Activated CD4-positive, alpha-beta T cell treated with anti-CD3 and anti-CD28 coated beads, Interleukin-2, amount 10 ng/mL, durations not matched to agents 24 days and 14 days (primary cell): ENCODE measurements at places on chromosomes 12 and 14. TPM values are rescaled to one million over a fixed set of nuclear protein-coding genes. Genes with fewer than 3 reads are reported as not detected.
A peak's percentile ranks its signal among the peaks of the same experiment; 100 is the strongest.

HOXC10 gene
- not detected in 2 replicates for total RNA-seq

KRT79 gene
- total RNA-seq = 0.33 TPM in 1 of 2 replicates, not detected in the other

PLXNC1 gene
- total RNA-seq = 15.0 and 16.0 TPM in 2 replicates

KANSL2 gene
- total RNA-seq = 61.3 and 66.5 TPM in 2 replicates

IPO4 gene
- 107 and 112 TPM in 2 replicates for total RNA-seq

GRCh38 chr12:9793779-9794395 is 33.2 kb upstream of the CD69 start:
- peaks cover 67% of the 10 kb centered on the region for H3K4me1 ChIP-seq
- H3K4me3 ChIP-seq = peak overlapping the region; percentile 81
- H3K27me3 ChIP-seq = no peaks in the 10 kb centered on the region
- H3K36me3 ChIP-seq = peaks cover 7% of the 10 kb centered on the region
- DNase-seq = no peak

DNA sequence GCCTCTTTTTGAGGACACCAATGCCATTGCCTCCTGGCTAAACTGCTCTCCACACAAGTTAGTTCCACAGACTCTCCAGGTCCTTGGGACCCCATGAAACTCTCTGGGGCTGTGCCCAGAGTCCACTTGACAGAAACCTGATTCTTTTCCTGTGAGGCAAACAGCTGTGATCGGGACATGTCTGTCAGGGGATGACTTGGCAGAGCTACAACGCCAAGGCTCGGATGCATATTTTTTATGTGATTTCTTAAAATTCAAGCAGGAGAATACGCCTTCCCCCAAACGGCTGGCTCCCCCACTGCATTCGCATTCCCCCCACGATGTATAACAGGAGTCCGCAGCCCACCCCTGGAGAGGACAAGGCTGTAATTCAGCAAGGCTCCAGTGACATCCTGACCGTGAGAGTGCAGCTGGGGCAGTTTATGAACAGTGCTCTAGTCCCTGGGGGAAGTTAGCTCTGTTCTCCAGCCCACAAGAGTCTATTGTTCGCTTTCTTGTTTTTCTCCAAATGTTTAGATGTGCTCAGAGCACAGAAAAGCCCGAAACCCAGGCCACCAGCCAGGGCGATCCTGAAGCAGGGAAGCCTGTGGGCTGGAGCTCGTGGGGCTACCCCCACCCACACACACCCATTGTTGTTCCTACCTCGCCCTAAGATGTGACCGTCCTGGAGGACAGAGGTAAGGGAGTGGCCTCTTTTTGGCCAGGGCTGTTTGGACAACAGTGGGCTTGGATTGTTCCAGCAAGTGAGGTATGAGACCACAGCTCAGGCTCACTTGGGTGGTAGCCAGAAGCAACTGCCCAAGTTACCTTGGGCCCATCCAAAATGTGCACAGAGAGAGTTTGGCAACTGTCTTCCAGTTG is 159.5 kb downstream of the ZFP36L1 start:
- H3K4me1 ChIP-seq = peaks cover 7% of the 10 kb centered on the region
- H3K36me3 ChIP-seq = no peaks in the 10 kb centered on the region
- no peak overlapping the region for H3K27ac ChIP-seq
- no peak for DNase-seq

DNA sequence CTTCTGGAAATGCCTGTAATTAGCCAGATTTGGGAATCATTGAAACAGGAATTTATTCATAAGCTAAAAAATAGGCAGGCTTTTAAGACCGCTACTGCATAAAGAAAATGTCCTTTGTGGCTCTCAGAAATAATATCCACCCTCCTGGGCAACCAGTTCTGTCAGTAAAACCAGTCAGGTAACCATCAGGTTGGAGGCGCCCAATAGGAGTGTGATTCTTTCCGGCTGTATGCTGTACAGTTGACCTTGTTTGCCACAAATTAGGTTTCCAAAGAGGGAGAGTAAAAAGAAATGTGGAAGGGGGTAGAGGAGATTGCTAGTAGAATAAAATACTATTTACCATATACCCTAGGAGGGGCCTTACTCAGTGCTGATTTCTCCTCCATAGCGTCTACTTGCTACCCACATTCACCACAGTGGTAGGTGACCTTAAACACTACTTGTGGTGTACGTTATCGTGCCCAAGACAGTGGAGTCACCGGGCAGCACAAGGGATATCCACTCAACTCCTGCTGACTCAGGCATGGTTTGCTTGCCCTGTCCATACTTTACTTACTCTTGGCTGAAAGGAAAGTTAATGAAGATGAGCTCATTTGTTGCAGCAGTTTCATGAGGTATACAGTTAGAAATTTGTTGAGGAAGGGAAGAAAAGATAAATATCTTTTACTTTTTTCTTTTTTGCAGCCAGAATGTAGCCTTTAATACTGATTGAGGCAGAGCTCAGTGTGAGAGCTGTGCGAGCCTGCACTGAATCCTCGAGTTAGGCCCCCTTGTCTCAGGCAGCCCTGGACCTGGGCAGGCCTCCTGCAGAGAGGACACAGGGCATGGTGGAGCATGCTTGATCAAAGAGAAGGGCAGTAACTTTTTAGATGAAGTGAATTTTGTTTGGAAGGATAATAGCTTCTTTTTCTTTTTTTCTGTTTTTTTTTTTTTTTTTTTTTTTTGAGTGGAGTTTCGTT is 76.7 kb downstream of the DIP2B start:
- peaks cover 13% of the 10 kb centered on the region for H3K4me1 ChIP-seq
- peaks cover 5% of the 10 kb centered on the region for H3K36me3 ChIP-seq
- no peaks in the 10 kb centered on the region for H3K27me3 ChIP-seq
- no peak for DNase-seq

DNA sequence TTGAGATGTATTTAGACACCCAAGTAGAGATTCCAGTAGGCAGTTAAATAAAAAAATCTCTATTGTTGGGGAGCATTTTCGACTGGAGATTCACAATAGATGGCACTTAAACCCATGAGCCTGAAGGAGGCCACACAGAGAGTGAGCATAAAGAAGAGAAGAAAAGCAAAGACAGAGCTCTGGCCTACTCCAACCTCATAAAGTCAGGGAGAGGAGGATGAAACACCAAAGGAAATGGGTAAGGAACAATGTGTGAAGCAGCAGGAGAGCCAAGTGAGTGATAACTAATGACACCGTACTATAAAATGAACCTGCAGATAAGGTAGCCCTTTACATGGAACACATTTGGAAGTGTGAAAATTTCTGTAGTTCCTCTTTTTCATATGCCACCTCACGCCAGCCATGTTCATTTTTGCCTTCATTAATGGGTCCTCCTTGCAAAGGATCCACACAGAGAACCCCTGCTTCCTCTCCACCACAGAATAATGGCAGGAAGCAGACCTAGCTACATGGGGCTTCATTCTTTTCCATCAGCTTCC is 150.0 kb upstream of the SYT10 start:
- H3K27ac ChIP-seq = no peak overlapping the region
- H3K4me1 ChIP-seq = no peaks in the 10 kb centered on the region
- H3K36me3 ChIP-seq = no peaks in the 10 kb centered on the region
- no peak for DNase-seq
- H3K4me3 ChIP-seq = no peak overlapping the region

GRCh38 chr12:50314636-50315312 is 31.5 kb upstream of the LIMA1 start:
- no peak overlapping the region for H3K27ac ChIP-seq
- no peaks in the 10 kb centered on the region for H3K4me1 ChIP-seq
- no peak for DNase-seq
- no peaks in the 10 kb centered on the region for H3K27me3 ChIP-seq
- H3K36me3 ChIP-seq = no peaks in the 10 kb centered on the region

DNA sequence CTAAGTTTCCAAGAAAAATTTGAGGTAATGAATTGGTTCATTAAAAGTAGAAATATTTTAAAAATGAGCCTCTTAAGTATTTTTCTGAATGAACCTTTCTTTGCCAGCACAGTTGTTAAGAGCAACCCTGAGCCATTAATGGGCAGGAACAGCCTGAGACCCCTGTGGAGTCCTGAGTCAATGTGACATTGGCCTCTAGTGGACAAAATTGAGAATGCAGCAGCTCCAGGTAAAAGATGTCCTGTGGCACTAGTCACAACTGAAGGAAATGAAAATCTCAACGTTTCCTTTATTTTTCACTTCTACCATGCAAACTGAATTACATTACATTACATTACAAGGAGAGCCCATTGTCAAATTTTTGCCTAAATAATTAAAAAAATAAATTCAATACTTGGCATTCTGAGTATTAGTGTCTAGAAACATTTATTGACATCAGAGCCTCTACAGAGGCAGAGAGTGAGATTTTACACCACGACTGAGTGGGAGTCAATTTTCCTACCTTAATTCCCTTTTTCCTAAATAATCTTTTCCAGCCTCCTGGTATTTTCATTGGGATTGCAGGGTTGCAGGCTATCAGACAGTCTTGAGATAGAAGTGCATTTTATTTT is 135.7 kb downstream of the PPM1H start:
- peaks cover 10% of the 10 kb centered on the region for H3K27me3 ChIP-seq
- H3K36me3 ChIP-seq = no peaks in the 10 kb centered on the region
- no peaks in the 10 kb centered on the region for H3K4me1 ChIP-seq

GRCh38 chr14:77375973-77376770 is 722 bp downstream of the TMED8 start:
- peak overlapping the region; percentile 92 for H3K27ac ChIP-seq
- peaks cover 25% of the 10 kb centered on the region for H3K36me3 ChIP-seq
- peaks cover 14% of the 10 kb centered on the region for H3K27me3 ChIP-seq
- H3K4me3 ChIP-seq = peak overlapping the region; percentile 93
- peaks cover 31% of the 10 kb centered on the region for H3K4me1 ChIP-seq

GRCh38 chr12:19165451-19165850 is 35.9 kb downstream of the PLEKHA5 start:
- H3K36me3 ChIP-seq = no peaks in the 10 kb centered on the region
- DNase-seq = no peak
- no peak overlapping the region for H3K4me3 ChIP-seq
- no peak overlapping the region for H3K27ac ChIP-seq
- H3K4me1 ChIP-seq = no peaks in the 10 kb centered on the region
- H3K27me3 ChIP-seq = no peaks in the 10 kb centered on the region

GRCh38 chr12:117671734-117672133 is 297.1 kb downstream of the KSR2 start:
- H3K27ac ChIP-seq = no peak overlapping the region
- no peaks in the 10 kb centered on the region for H3K4me1 ChIP-seq
- no peak for DNase-seq
- H3K36me3 ChIP-seq = no peaks in the 10 kb centered on the region
- H3K4me3 ChIP-seq = no peak overlapping the region

DNA sequence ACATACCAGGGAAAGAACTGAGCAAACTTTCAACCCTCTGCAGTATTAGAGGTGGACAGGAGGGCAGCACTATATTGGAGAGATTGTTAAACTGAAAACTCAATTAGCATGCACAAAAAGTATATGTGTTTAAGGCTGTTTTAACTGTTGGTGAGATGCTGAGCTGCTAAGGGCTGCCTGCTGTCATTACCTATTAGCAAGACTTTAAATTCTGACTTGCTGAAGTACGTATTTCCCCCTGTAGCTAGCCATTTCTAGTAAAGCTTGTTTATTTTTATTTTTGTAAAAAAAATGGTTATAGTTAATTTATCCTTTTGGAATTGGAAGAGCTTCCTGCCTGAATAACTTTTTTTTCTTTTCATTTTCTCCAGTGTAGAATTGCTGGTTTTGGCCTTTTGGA is 92.2 kb downstream of the CACNA1C start:
- H3K4me3 ChIP-seq = no peak overlapping the region
- no peak for DNase-seq
- peaks cover 16% of the 10 kb centered on the region for H3K27me3 ChIP-seq
- no peaks in the 10 kb centered on the region for H3K4me1 ChIP-seq
- H3K36me3 ChIP-seq = no peaks in the 10 kb centered on the region
- H3K27ac ChIP-seq = no peak overlapping the region

- no peak overlapping the region for H3K4me3 ChIP-seq
- no peak for DNase-seq
- H3K27ac ChIP-seq = no peak overlapping the region
- no peaks in the 10 kb centered on the region for H3K36me3 ChIP-seq
- peaks cover 22% of the 10 kb centered on the region for H3K4me1 ChIP-seq
- H3K27me3 ChIP-seq = peaks cover 23% of the 10 kb centered on the region
These were observed 17.7 kb downstream of the NEUROD4 start for GRCh38 chr12:55037351-55037987.

DNA sequence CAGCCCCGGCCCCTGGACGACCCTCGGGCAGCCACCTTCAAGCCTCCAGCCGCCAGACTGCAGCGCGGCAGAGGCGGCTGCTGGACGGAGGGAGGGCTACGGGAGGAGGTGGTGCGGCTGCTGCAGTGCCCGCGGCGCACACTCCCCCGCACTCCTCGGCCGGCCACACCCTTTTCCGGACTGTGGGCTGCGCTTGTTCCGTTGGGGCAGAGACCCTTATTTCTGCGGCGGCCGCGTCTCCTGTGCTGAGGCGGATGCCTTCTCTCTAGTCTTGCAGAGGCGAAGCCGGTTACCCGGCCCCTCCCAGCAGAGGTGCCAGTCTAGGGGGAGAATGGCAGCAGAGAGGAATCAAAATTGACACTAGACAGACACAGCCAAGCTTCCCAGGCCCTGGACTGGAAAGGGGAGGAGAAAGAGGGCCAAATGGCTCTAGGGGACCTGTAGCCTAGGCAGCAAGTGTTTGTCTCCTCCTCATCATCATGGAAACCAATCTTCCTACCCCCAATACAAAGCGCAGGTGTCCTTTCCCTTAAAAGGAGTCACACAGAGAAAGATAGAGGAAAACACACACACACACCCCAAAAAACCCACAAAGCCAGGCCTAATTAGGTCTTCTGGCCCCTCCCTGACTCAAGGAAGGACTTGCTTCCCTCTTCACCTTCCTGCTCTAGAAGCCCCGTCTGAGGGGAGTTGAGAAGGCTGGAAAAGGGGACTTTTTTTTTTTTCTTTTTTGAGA is 1.3 kb downstream of the ESYT1 start:
- H3K4me1 ChIP-seq = peaks cover 65% of the 10 kb centered on the region
- H3K36me3 ChIP-seq = peaks cover 52% of the 10 kb centered on the region
- peak overlapping the region; percentile 98 for H3K4me3 ChIP-seq
- DNase-seq = peak; percentile 94

- no peaks in the 10 kb centered on the region for H3K4me1 ChIP-seq
- H3K4me3 ChIP-seq = no peak overlapping the region
- H3K36me3 ChIP-seq = no peaks in the 10 kb centered on the region
- no peaks in the 10 kb centered on the region for H3K27me3 ChIP-seq
These were observed 195.7 kb downstream of the SOX5 start for GRCh38 chr12:23753628-23754365.

DNA sequence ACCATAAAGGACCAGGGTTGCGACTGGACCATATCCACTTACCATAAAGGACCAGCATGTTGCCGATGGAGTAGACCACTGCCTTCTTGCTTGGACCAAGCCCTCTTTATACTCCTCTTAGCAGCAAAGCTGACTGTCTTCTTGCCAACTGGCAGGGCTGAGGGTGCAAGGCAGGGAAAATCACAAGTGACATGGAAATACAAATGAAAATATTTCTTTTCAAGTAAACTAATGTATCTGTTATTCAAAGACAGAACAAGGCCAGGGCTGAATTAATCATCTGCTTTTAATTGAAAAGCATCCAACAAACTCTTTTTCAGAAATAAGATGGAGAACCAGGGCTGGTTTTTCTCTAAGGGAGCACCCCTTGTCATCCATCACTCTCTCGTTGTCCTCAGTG is at the start of gene CELA1:
TSS of gene CELA1 (minus strand) at position 99 of the 400 bp plus-strand sequence. CDS start at position 58, 41 bp downstream.
- no peaks in the 10 kb centered on the region for H3K36me3 ChIP-seq
- H3K27me3 ChIP-seq = no peaks in the 10 kb centered on the region
- H3K4me1 ChIP-seq = peaks cover 6% of the 10 kb centered on the region
- no peak within 1 kb of the TSS for H3K4me3 ChIP-seq
- no peak for DNase-seq

GRCh38 chr12:62581288-62582064 is 114.8 kb downstream of the MON2 start:
- DNase-seq = no peak
- no peaks in the 10 kb centered on the region for H3K27me3 ChIP-seq
- no peak overlapping the region for H3K4me3 ChIP-seq
- no peak overlapping the region for H3K27ac ChIP-seq
- H3K4me1 ChIP-seq = no peaks in the 10 kb centered on the region

GRCh38 chr12:94289461-94290312 is 141.3 kb downstream of the PLXNC1 start:
- peaks cover 58% of the 10 kb centered on the region for H3K36me3 ChIP-seq
- H3K4me3 ChIP-seq = no peak overlapping the region
- DNase-seq = no peak
- no peak overlapping the region for H3K27ac ChIP-seq
